ENCODE measurements at places on chromosomes 2 and 18.

DNA sequence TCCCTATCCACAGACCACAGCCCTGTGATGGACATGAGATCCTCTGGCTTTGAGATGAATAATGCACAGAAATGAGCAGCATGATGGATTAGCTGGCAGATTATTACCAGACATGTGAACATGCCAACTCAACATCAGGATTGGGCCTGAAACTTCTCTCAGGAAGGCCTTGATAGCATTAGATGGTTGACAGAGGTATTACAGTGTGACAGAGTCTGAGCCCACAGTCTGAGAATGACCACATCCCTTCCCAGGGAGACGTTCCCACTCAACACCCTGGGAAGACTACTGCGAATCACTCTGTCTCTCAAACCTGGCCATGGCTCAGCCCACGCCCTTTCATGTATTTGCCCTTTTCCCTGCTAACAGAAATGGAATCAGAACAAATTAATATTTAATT, 66.9 kb downstream of the BCL11A start:
- no peak for DNase-seq

- DNase-seq = no peak
Observed at GRCh38 chr2:8630676-8631464, 51.0 kb upstream of the ID2 start.

- DNase-seq = peak; percentile 52
Observed at GRCh38 chr2:161414042-161415033, 1.8 kb upstream of the TBR1 start.

GRCh38 chr2:64914735-64915509, 74.3 kb upstream of the SLC1A4 start:
- no peak for DNase-seq

DNA sequence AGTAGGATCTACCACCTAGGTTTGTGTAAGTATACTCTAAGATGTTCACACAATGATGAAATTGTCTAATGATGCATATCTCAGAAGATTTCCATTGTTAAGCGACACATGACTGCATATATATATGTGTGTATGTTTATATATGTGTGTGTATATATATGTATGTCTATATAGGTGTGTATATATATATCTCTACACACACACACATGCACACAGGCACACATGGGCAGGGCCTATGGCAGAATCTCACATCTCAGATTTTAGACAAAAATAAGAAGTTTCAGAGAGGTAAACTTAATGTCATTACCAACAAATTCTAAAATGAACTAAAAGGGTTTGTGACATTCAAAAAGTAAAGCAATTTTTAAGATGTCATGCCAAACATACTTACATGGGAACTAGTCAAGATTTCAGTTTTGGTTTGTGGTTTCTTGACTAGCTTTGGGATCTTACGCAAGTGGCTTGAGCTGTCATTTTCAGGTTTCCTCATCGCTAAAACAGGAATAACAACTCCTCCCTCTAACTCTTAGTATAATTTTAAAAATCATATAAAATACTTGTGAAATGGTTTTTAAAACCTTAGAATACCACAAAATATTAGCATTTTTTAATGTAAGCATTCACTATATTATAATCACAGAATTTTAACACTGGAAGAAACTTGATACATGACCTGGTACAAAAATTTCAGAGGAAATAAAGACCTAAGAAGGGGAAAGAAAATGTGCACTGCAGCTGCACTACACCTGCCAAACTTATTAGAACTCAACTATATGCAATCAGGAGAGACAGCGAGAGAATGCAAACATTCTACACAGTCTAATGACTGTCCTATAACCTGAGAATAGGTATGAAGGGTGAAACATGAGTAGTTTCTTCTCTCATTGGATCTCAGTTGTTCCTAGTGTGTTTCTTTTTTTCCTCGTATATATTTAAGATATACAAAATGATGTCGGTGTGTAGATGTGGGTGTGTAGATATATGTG, 75.7 kb downstream of the TTC21B start:
- no peak for DNase-seq

DNA sequence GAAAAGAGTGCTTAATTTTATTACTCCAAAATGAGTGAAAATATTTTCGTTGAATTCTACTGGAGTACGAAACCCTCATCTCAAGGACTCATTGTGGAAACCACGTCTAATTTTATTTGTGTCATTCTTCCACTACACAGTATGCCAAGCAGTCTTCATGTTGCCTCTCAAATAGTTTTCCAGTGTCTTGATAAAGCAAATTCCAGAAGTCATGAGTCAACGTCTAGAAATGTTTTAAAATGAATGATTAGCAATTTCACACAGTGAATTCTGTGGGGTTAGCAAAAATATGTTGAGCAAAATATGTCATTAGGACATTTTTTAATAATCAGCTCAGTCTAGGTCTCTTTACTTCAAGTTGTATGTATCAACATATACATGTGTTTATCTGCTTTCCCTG, 865.5 kb downstream of the DSC3 start:
- no peak for DNase-seq

DNA sequence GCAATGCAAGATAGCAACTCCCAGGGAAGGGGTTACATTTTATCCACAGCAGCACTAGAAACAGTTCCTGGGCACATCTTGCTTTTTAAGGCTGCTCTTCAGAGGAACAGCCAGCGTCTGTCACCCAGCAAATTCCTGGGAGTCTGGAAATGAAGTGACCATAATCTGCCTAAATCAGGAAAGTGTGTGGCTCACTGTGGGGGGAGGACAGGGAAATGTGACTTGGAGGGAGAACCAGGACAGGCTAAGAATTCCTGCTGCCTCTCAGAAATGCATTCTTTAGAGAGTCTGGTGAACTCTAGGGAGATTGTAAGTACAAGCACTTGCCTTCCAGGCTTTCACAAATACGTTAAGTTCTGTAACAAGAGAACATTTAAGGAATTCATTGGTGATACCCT, 364.3 kb upstream of the SPHKAP start:
- DNase-seq = no peak

DNA sequence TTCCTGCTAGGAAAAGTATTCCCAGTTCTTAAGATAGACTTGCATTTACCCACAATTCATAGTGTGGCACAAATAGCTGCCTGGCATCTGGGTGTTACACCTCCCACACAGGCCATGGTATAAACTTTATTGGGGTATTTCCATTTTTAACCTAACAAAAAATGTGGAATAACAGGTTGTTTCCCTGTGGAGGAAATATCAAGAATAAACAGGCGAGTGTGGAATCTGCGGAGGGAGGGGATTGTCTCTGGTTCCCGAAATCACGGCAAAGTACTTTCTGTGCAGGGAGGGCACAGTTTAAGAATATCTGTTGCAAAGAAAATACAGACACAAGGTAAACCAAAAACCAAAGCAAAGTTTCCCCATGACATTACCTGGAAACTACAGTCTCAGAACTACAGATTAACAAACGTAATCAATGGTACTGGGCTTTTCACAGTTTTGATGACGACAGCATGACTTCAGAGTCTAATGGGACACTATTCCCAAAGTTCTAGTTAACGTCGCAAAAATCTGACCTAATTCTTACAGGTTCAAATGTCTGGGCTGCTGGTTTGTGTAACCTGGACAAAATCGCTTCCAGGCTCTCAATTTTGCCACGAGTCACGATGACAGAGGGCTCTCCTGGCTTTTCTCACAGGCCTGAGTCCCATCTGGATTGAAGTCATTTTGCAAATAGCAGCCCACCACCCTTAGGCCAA, 1.4 kb downstream of the STARD7 start:
- no peak for DNase-seq

GRCh38 chr18:12456441-12456840, 48.7 kb downstream of the PRELID3A start:
- DNase-seq = no peak

GRCh38 chr2:240643093-240643810, 18.0 kb downstream of the GPR35 start:
- DNase-seq = no peak

Data from NCI-H2227 treated with DMSO at 0.1 percent for 48 hours (cell line).